Esophagus muscularis mucosa (tissue), 4 donors: ENCODE measurements at places on chromosomes 12 and 14. TPM values are rescaled to one million over a fixed set of nuclear protein-coding genes. Genes with fewer than 3 reads are reported as not detected.

GRCh38 chr14:56976211-56976610, 165.9 kb upstream of the OTX2 start:
- no peak for DNase-seq

- DNase-seq = no peak
These were observed 90.3 kb downstream of the AKAP6 start for GRCh38 chr14:32419429-32419828.

GRCh38 chr12:57158665-57159064, 11.2 kb upstream of the LRP1-AS start:
- DNase-seq = no peak

DNA sequence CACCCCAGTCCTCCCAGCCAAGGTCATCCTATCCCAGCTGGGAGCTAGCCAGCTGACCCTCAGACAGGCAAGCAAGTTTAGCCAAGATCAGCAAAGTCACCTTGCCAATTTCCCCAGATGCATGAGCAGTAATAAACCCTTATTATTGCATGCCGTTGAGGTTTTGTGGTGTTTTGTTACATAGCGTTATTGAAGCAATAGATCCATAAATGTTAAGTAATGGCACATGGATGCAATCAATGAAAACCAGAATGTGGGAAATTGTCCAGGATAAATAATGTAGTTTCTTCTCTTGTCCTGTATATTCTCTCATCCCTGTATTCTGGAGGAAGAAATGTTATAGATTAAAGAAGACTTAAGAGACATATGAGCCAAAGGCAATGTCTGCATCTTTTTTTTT, 18.0 kb upstream of the TMEM260 start:
- no peak for DNase-seq

The FBXO33 gene
- 9.1 TPM for total RNA-seq
